ENCODE measurements at places on chromosomes 3 and 15.

DNA sequence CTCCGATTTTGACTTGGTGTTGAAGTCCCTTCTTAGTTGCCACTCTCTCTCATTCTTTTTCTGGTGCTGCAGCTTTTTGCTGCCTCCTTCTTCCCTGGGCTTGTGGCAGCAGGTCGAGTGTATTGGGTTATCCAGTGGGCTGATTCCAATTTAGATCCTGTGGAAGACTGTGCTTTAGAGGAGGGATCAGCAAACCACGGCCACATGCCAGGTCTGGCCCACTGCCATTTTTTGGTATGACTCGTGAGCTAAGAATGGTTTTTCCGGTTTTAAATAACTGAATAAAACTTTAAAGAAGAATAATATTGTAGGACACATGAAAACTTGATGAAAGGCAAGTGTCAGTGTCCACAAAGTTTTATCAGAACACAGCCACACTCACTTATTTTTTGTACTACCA, 330.5 kb downstream of the ROBO2 start:
- DNase-seq: no peak

DNA sequence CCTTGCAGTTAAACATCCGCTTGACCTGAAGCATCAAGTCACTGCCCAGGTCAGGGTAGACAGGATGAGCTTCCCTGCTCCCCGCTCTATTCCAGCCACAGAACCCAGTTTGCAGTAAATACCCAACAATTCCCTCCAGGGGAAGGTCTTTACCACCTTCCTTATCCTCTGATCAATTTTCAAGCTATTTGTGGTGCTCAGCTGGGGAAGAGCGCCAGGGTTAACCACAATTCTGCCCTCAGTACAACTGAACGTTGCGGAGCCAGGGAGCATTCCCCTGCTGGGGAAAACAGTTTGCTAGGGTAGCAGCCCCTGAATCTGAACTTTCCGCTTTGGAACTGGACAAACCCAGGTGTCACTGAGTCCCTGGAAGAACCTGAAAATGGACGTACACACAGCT, 28.5 kb downstream of the RBPMS2 start:
- DNase-seq: no peak

- peak; percentile 31 for DNase-seq
Observed at GRCh38 chr15:64209680-64210334, 47.0 kb upstream of the PPIB start.

DNA sequence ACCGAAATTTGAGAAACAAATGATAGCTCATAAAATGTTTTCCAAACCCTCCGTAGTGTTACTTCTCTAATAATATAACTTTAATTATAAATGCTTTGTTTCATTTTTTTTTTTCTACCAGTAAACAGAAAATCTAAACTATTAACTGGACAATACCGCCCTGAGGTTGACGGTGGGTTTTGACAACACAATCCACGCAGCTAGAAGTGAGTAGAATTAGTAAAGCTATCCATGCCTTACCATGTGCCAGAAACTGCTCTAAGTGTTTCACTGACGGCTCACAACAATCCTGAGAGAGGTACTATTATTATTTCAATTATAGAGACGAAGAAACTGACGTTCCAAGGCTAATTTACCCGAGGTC, 410 bp downstream of the NDUFAF1 start:
- no peak for DNase-seq

DNA sequence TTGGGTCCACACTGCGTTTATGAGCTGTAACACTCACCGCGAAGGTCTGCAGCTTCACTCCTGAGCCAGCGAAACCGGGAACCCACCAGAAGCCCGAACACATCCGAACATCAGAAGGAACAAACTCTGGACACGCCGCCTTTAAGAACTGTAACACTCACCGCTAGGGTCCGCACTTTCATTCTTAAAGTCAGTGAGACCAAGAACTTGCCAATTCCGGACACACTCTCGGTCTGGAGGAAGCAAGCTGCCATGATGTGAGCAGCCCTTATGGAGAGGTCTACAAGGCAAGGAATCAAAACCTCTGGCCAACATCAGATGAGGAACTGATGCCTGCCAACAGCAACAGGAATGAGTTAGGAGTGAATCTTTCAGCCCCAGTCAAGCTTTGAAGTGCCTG, 62.9 kb downstream of the SLC28A2 start:
- DNase-seq: no peak

DNA sequence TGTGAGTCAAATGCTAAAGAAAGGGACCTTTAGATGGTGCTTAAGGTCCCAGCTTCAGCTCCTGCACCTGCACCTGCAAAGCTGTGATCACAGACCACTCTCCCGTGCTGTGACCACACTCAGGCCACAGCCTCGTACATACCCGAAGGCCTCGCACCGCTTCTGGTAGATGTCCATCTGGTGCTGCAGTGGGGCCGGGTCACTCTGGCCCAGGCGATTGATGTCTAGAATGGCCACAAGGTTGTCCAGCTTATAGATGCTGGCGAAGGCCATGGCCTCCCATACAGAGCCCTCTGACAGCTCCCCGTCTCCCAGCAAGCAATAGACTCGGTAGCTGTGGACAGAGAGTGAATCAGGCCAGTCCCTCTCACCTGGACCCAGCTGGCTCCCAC, 21.0 kb downstream of the TKT start:
- no peak for DNase-seq

GRCh38 chr3:59426821-59427565, 377.2 kb upstream of the CFAP20DC start:
- DNase-seq: no peak

DNA sequence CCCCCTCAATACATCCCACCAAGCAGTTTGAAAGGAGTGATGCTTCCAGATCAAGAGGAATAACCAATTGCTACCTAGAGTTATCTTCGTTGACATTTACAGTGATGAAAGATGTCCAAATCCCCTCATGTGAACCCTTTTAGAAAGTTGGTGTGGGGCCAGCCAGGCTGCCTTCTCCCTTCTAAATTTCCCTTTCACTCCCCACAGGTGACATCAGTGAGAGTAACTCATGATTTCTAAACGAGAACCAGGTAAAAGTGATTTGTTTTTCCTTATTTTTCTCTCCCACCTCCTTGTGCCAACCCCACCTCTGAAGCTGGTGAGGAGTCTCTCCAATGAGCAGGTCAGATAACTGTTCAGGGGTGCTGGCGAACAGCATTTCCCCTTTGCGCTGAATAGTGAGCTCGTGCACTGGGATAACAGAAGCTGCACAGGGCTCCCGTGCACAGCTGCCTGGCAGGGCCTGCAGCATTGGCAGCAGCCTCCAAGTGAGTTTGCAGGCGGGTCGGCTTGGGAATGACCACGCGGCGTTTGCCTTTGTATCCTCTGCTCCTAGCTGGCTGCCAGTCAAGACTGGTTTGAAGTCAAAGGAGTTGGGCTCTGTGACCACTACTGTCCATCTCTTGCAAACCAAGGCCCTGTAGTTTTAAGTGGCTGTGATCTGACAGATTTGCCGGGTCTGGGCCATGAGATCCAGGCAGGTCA, 70.2 kb upstream of the CORO2B start:
- DNase-seq: no peak

- DNase-seq: peak; percentile 65
Observed at GRCh38 chr3:184345317-184346144, 8.1 kb downstream of the FAM131A start.

DNA sequence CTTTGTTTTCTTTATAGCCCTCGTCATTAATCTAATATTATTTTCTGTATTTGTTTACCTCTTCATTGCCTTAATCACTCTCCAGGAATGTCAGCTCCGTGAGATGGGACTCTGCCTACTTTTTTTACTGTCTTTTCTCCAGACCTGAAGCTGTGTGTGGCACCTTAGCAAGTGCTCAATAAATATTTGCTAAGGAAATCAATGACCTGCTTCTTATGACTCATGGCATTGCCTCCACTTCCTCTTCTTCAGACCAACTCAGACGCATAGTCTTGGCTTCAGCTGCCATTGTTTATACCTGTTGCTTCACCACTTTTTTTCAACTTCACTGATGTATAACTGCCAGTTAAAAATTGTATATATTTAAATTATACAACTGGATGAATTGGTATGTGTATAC, 218.5 kb upstream of the CMC1 start:
- no peak for DNase-seq

- DNase-seq: no peak
Observed at GRCh38 chr3:129259612-129260477, 10.4 kb downstream of the COPG1 start.

- no peak for DNase-seq
Observed at GRCh38 chr15:71691458-71692417, 118.6 kb upstream of the NR2E3 start.

GRCh38 chr3:185823078-185824044, 1.5 kb downstream of the IGF2BP2 start:
- DNase-seq: peak; percentile 66

- no peak for DNase-seq
Observed at GRCh38 chr15:52180851-52181450, 10.2 kb downstream of the GNB5 start.

GRCh38 chr3:105832644-105833043, 36.2 kb downstream of the CBLB start:
- no peak for DNase-seq

DNA sequence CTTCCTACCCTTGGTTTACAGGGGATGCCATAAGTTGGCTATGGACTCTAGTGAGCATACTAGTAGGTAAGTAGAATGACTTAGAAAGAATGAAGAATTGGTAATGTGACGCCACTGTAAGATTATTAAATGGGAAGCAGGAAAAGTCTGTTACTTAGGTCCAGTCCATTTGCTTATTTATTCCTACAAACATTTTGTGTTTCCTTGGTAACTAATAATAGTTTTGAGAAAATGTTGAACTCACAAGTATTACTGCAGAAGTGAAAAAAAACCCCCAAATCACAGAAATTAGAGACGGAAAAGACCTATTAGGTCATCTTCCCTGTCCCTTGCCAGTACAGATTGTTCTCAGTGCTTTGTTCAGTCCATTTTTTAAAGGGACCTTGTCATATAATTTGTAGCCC, 63.5 kb downstream of the CMSS1 start:
- DNase-seq: no peak

DNA sequence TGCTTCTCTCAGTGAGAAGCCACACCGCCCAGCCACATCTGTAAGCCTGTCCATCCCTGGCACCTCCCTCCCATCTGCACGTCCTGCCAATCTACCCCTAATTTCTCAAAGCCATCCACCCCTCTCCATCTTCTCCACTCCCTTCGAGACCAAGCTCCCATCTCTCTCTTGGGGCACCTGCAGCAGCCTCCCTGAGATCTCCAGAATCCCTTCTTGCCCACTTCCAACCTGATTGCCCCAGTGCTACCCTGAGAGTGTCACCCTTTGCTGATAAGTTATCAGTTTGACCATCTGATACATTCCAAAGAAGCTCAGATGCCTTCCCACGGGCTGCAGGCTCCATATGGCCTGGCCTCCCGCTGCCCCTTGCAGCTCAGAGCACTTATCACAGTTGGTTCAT, 496.1 kb downstream of the SHQ1 start:
- no peak for DNase-seq

- no peak for DNase-seq
Observed at GRCh38 chr3:14424711-14425580, 22.5 kb downstream of the SLC6A6 start.

DNA sequence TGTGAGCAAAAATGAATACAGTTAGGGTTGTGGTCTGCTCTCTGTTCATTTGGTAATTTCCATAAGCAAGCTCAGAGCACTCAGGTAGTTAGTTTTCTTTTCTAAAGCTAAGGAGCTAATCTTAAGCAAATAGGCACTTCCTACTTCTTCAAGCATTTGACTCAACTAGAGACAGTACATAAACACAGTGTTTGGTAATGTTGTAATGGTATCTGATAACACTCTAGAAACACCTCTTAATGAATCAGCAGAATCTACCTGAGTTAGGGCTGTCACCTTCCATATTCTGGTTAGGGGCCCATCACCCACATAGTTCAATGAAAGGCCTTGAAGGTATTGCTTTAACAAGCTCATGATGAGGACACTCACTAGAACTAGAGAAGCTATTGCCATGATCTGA, 83.1 kb downstream of the PLCH1 start:
- DNase-seq: no peak

- no peak for DNase-seq
Observed at GRCh38 chr15:90114451-90114901, 12.2 kb upstream of the IDH2 start.

DNA sequence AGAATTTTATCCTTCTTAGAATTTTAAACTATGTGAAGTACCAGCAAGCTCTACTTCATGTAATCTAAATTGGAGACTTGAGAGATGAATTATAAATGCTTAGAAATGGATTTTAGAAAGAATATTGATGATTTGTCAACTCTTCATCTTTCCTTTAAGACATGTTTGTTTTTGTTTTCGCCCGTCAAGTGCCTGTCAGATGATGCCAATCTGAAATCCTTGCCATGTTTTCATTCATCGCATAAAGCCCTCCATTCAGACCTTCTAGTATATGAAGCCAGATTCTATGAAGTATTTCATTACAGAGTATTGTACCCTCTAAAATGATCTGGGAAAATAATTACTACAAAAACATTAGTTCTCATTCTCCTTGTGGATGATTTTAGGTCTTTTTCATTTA, 223.2 kb upstream of the SOX2 start:
- no peak for DNase-seq

GRCh38 chr3:177026505-177027277, 170.6 kb downstream of the TBL1XR1 start:
- DNase-seq: no peak

GRCh38 chr15:66131831-66132230, 121.7 kb downstream of the MEGF11 start:
- DNase-seq: no peak

GRCh38 chr3:100634493-100635272, 25.3 kb downstream of the ADGRG7 start:
- peak; percentile 17 for DNase-seq

- DNase-seq: no peak
Observed at GRCh38 chr3:160141485-160142185, 83.6 kb upstream of the C3orf80 start.

GRCh38 chr3:183013856-183014255, 33.5 kb upstream of the DCUN1D1 start:
- DNase-seq: no peak

- no peak for DNase-seq
Observed at GRCh38 chr3:99768808-99769501, 48.7 kb upstream of the CMSS1 start.

DNA sequence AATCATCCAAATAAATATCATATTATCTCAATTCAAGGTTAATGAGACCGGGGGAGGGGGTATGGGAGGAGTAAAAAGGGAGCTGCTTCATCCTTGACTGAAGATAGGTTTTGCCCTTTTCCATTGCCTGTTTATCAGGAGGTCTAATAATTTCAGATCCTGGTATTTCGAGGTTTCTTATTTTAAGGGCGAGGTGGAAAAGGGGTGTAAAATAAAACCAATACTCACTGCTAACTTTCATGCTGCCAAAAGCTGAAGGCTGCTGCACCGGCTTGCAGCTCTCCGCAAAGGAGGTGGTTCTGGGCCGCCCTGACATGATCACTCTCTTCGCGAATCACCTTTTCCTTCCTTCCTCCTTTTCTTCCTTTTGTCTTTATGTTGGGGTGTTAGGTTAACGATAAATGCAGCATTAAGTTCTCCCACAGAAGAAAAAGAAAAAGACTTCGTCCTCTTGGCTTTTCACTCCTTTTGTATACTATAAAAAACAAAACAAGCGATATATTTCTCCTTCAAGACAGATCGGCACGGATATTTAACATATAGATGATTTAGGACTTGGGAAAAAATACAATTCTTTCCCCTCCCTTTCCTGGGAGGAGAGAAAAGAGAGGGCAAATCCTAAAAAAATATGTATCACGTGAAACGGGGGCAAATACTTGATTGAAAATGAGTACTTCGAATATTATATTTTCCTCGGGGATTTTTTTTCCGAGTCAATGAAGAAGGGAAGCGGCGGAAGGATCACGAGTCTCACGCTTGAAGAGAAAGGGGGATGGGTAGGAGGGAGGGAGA, 932 bp downstream of the GSK3B start:
- no peak for DNase-seq
